Aorta (tissue), 5 donors: ENCODE measurements at places on chromosomes 16 and 17.

DNA sequence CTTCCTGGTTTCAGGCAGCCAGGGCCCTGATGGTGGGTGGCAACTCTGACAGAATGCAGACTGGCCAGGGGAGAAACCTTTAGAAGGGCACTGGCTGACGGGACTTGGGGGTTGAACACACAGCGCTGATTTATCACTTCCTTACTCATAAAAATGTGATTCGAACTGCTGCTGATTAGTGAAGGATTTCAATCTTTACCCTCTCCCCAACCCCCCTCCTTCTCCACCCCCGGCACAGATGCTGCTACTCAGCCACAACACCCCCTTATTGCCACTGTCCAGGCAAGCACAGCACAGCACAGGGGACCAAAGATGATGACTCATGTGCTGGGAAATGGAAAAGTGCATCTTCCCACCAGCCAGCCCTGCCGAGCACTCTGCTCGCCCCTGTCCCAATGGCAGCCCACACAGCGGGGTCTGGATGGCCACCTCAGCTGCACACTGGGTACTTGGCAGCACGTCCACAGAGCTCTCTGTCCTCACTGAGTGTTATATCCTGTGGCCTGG is 70.1 kb downstream of the SMG6 start:
- H3K27ac ChIP-seq: no peak overlapping the region
- H3K36me3 ChIP-seq: no peaks in the 10 kb centered on the region
- no peaks in the 10 kb centered on the region for H3K27me3 ChIP-seq

GRCh38 chr16:4420505-4421105 is 4.2 kb upstream of the CORO7 start:
- H3K27ac ChIP-seq: no peak overlapping the region
- no peak overlapping the region for H3K4me3 ChIP-seq
- DNase-seq: no peak
- H3K27me3 ChIP-seq: no peaks in the 10 kb centered on the region
- peaks cover 3% of the 10 kb centered on the region for H3K4me1 ChIP-seq
- no peaks in the 10 kb centered on the region for H3K36me3 ChIP-seq

- H3K27ac ChIP-seq: no peak overlapping the region
- H3K27me3 ChIP-seq: no peaks in the 10 kb centered on the region
- H3K4me3 ChIP-seq: no peak overlapping the region
- no peaks in the 10 kb centered on the region for H3K4me1 ChIP-seq
- no peaks in the 10 kb centered on the region for H3K36me3 ChIP-seq
Observed at GRCh38 chr17:17325816-17326215, 22.6 kb downstream of the NT5M start.

DNA sequence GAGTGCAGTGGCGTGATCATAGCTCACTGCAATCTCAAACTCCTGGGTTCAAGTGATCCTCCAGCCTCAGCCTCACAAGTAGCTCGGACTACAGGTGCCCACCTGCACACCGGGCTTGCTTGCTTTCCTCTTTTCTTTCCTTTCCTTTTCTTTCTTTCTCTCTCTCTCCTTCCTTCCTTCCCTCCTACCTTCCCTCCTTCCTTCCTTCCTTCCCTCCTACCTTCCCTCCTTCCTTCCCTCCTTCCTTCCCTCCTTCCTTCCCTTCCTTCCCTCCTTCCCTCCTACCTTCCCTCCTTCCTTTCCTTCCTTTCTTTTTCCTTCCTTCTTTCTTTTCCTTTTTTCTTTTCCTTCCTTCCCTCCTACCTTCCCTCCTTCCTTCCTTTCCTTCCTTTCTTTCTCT is 225.5 kb downstream of the MRTFB start:
- H3K27ac ChIP-seq: no peak overlapping the region
- no peak overlapping the region for H3K4me3 ChIP-seq
- H3K36me3 ChIP-seq: no peaks in the 10 kb centered on the region
- H3K27me3 ChIP-seq: no peaks in the 10 kb centered on the region
- peaks cover 1% of the 10 kb centered on the region for H3K4me1 ChIP-seq

- H3K27me3 ChIP-seq: no peaks in the 10 kb centered on the region
- no peak overlapping the region for H3K4me3 ChIP-seq
- H3K4me1 ChIP-seq: no peaks in the 10 kb centered on the region
- DNase-seq: peak; percentile 30
Observed at GRCh38 chr17:49269356-49269755, 38.8 kb upstream of the PHOSPHO1 start.

DNA sequence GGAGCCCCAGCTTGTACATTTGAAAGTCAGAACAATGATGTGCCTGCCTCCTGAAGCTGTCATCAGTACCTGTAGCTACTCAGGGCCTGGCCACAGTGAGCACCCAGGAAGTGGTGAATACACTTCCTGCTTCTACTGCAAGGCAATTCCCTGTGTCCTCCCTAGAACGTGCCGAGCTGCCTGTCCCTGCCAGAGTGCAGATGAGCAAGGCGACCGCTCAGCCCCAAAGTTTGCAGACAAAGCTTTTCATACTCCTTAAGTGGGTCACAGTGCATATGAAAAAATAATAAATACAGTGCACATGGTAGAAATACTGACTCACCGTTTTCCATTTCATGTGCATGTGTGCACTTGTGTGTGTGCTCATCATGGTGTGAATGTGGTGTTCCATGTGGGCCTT is 77.3 kb downstream of the MPRIP start:
- H3K36me3 ChIP-seq: no peaks in the 10 kb centered on the region
- H3K27ac ChIP-seq: no peak overlapping the region
- H3K4me3 ChIP-seq: no peak overlapping the region
- H3K27me3 ChIP-seq: no peaks in the 10 kb centered on the region
- no peak for DNase-seq
- no peaks in the 10 kb centered on the region for H3K4me1 ChIP-seq

GRCh38 chr17:17682737-17683680 is 1.8 kb downstream of the RAI1 start:
- H3K4me1 ChIP-seq: no peaks in the 10 kb centered on the region
- H3K36me3 ChIP-seq: no peaks in the 10 kb centered on the region
- H3K27me3 ChIP-seq: no peaks in the 10 kb centered on the region
- H3K27ac ChIP-seq: peak overlapping the region; percentile 81

DNA sequence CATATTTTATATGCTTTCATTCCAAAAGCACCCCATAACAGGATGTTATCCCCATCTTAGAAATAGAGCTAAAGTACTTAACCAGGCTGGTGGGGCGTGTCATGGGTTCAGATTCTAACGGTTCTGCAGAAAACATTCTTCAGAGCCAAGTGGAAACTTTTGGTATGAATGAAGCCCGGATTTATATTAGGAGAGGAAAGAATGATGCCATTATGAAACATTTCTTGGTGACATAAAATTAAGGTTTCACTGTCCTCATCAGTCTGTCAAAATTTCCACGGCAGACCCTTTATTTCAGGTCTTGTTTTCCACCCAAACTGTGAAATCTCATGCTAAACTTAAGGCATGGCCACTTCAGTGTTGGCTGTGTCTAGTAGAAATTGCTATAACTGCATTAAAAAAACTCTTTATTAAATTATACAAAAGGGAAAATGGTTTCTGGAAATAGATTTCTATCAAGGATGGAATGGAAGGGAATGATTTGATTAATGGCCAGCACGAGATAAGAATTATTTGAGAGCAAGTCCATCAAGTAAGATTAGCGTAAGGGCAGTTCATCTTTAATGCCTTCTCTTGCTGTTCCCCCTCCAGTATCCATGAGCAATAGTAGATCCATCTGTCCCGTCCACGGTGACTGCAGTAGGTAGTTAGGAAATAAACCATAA is 11.7 kb downstream of the PRKCA start:
- no peaks in the 10 kb centered on the region for H3K36me3 ChIP-seq
- no peak overlapping the region for H3K27ac ChIP-seq
- H3K27me3 ChIP-seq: no peaks in the 10 kb centered on the region

GRCh38 chr17:56497132-56497531 is 96.4 kb upstream of the NOG start:
- no peaks in the 10 kb centered on the region for H3K27me3 ChIP-seq
- H3K36me3 ChIP-seq: no peaks in the 10 kb centered on the region
- no peak overlapping the region for H3K4me3 ChIP-seq
- DNase-seq: no peak
- H3K4me1 ChIP-seq: no peaks in the 10 kb centered on the region
- H3K27ac ChIP-seq: no peak overlapping the region

- no peak overlapping the region for H3K27ac ChIP-seq
- H3K36me3 ChIP-seq: no peaks in the 10 kb centered on the region
- peak; percentile 69 for DNase-seq
- peak overlapping the region; percentile 32 for H3K4me3 ChIP-seq
Observed at GRCh38 chr16:2339521-2340484, 725 bp downstream of the ABCA3 start.

DNA sequence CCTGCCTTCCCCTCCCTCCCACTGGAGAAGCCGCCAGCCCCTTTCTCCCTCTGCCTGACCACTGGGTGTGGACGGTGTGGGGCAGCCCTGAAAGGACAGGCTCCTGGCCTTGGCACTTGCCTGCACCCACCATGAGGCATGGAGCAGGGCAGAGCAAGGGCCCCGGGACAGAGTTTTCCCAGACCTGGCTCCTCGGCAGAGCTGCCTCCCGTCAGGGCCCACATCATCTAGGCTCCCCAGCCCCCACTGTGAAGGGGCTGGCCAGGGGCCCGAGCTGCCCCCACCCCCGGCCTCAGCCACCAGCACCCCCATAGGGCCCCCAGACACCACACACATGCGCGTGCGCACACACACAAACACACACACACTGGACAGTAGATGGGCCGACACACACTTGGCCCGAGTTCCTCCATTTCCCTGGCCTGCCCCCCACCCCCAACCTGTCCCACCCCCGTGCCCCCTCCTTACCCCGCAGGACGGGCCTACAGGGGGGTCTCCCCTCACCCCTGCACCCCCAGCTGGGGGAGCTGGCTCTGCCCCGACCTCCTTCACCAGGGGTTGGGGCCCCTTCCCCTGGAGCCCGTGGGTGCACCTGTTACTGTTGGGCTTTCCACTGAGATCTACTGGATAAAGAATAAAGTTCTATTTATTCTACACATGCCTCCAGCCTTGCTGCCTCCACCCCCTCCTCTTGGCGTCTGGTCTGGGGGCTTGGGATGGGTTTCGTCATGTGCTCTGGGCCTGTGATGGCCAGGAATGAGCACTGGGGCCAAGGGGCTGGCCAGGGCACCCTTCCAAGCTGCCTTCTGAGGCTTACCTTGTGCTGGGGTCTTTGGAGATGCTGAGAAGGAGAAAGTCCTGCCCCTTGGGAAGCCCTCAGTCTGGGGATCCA is 7.3 kb downstream of the GJD3 start:
- no peaks in the 10 kb centered on the region for H3K27me3 ChIP-seq
- H3K4me3 ChIP-seq: no peak overlapping the region
- no peaks in the 10 kb centered on the region for H3K36me3 ChIP-seq
- H3K27ac ChIP-seq: no peak overlapping the region

GRCh38 chr16:2971134-2971984 is 2.2 kb downstream of the PAQR4 start:
- H3K27ac ChIP-seq: no peak overlapping the region
- DNase-seq: no peak
- no peaks in the 10 kb centered on the region for H3K36me3 ChIP-seq
- no peaks in the 10 kb centered on the region for H3K27me3 ChIP-seq

- H3K36me3 ChIP-seq: no peaks in the 10 kb centered on the region
- H3K27me3 ChIP-seq: no peaks in the 10 kb centered on the region
- peak; percentile 65 for DNase-seq
- no peak overlapping the region for H3K4me3 ChIP-seq
- no peak overlapping the region for H3K27ac ChIP-seq
Observed at GRCh38 chr17:78249818-78250806, 18.7 kb downstream of the TMEM235 start.

DNA sequence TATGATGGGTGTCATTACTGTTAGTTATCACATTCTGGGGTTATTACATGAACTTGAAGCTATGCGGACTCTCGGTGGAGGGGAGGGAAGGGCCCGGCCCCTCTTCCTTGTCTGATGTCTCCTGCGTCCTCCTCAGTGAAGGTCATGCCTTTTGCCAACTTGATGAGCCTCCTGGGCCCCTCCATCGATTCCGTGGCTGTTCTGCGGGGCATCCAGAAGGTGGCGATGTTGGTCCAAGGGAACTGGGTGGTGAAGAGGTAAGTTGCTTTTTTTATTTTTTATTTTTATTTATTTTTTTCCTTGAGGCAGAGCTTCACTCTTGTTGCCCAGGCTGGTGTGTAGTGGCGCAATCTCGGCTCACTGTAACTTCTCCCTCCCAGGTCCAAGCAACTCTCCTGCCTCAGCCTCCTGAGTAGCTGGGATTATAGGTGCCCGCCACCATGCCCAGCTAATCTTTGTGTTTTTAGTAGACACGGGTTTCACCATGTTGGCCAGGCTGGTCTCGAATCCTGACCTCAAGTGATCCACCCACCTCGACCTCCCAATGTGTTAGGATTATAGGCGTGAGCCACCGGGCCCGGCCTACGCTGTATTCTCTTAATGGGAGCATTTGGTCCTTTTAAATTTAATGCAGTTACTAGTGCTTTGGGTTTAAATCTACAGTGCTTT is 21.6 kb downstream of the POLR3E start:
- H3K36me3 ChIP-seq: no peaks in the 10 kb centered on the region
- H3K4me1 ChIP-seq: no peaks in the 10 kb centered on the region
- H3K27ac ChIP-seq: no peak overlapping the region
- DNase-seq: peak; percentile 74
- no peaks in the 10 kb centered on the region for H3K27me3 ChIP-seq

DNA sequence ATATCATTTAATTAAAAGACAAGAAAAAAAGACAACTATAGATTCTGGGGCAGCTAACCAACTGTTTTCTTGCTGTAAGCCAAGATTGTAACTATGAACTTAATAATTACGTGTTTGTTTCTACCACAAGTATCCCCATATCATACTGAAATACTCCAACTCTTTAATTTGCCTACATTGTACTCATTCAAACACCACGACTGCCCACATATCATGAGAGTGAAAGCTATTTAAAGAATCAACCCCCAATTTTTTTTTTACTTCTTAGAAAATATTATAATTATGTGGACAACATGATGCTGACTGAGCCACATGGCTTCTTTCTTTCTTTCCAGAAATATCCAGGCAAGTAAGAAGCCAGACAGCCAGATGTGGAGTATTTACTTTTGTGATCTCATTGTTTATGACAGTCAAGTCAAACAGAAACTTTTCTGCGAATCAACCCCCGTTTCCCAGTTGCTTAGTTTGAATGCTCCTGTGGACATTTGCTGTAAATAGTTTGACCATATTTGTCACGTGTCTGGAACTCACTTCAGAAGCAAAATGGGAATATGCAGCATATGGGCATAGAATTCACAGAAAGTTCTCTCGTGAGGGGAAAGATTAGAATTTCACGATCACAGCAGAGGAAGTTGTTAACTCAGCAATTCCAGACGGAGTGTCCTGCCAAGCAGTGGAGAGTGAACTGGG is 126.8 kb upstream of the PSMD7 start:
- no peak overlapping the region for H3K27ac ChIP-seq
- no peaks in the 10 kb centered on the region for H3K27me3 ChIP-seq
- no peak for DNase-seq
- H3K4me1 ChIP-seq: peaks cover 3% of the 10 kb centered on the region

- H3K27ac ChIP-seq: no peak overlapping the region
- H3K4me3 ChIP-seq: no peak overlapping the region
- H3K27me3 ChIP-seq: no peaks in the 10 kb centered on the region
- H3K36me3 ChIP-seq: no peaks in the 10 kb centered on the region
Observed at GRCh38 chr16:1858189-1858865, 13.6 kb downstream of the MEIOB start.
